IPS-NIHi11 (cell line): ENCODE measurements at places on chromosomes 6 and 20.

- no peak for DNase-seq
Measured at GRCh38 chr6:108710551-108710950, 137.7 kb upstream of the ARMC2 start.

- no peak for DNase-seq
Measured at GRCh38 chr20:40493071-40493470, 196.0 kb downstream of the MAFB start.

GRCh38 chr6:142409794-142410193 is 108.0 kb downstream of the ADGRG6 start:
- no peak for DNase-seq

- no peak for DNase-seq
Measured at GRCh38 chr6:20192625-20193024, 19.6 kb downstream of the MBOAT1 start.

GRCh38 chr20:58094160-58094559 is 134.3 kb downstream of the ANKRD60 start:
- DNase-seq, result no peak

GRCh38 chr6:135672256-135672655 is 174.7 kb upstream of the AHI1 start:
- DNase-seq, result no peak
